ENCODE measurements at places on chromosomes 7 and 10. TPM values are rescaled to one million over a fixed set of nuclear protein-coding genes. Genes with fewer than 3 reads are reported as not detected.

GRCh38 chr10:13496164-13496563 lies 32.6 kb downstream of the BEND7 start:
- no peaks in the 10 kb centered on the region for H3K4me1 ChIP-seq
- DNase-seq: no peak
- no peak overlapping the region for H3K4me3 ChIP-seq
- H3K36me3 ChIP-seq: peaks cover 11% of the 10 kb centered on the region
- no peak overlapping the region for H3K27ac ChIP-seq

DNA sequence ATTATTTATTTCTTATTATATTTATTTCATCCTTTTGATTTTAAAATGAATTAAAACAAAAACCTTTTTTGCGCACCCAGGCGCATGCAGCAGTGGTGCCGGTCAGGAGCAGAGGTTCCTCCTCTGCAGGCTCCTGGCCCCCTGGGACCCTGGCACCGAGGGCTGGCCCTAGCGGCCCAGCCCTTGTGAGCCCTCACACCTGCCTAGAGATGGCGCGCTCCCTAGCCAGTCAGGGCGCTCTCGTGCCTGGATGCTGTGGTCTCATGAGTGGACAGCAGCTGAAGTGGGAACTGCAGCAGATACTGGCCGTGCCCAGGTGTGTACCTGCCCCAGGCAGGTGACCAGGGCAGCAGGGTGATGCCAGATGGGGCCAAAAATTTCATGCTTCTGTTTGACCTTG lies 13.8 kb downstream of the RET start:
- H3K27me3 ChIP-seq: no peaks in the 10 kb centered on the region
- no peak for DNase-seq
- H3K4me3 ChIP-seq: no peak overlapping the region

- peaks cover 57% of the 10 kb centered on the region for H3K4me1 ChIP-seq
- no peaks in the 10 kb centered on the region for H3K36me3 ChIP-seq
- no peaks in the 10 kb centered on the region for H3K27me3 ChIP-seq
- no peak overlapping the region for H3K27ac ChIP-seq
- H3K4me3 ChIP-seq: no peak overlapping the region
- DNase-seq: peak; percentile 47
Observed at GRCh38 chr10:34624323-34625153, 190.6 kb downstream of the PARD3 start.

DNA sequence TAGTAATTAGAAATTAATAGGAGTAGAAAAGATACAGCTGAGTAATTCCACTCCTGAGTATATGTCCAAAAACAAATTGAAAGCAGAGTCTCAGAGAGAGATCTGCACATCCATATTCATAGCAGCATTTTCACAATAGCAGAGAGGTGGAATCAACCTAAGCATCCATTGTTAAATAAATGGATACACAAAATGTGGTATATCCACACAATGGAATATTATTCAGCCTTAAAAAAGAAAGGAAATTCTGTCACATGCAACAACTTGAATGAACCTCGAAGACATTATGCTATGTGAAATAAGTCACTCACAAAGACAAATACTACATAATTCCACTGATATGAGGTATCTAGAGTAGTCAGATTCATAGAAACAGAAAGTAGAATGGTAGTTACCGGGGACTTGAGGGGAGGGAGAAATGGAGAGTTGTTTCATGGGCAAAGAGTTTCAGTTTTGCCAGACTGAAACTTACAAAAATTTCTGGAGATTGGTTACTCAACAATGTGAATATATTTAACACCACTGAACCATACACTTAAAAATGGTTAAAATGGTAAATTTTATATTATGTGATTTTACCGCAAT lies 18.4 kb downstream of the VTI1A start:
- H3K4me3 ChIP-seq: no peak overlapping the region
- no peak for DNase-seq
- H3K36me3 ChIP-seq: peaks cover 16% of the 10 kb centered on the region
- H3K4me1 ChIP-seq: no peaks in the 10 kb centered on the region
- no peak overlapping the region for H3K27ac ChIP-seq
- no peaks in the 10 kb centered on the region for H3K27me3 ChIP-seq

DNA sequence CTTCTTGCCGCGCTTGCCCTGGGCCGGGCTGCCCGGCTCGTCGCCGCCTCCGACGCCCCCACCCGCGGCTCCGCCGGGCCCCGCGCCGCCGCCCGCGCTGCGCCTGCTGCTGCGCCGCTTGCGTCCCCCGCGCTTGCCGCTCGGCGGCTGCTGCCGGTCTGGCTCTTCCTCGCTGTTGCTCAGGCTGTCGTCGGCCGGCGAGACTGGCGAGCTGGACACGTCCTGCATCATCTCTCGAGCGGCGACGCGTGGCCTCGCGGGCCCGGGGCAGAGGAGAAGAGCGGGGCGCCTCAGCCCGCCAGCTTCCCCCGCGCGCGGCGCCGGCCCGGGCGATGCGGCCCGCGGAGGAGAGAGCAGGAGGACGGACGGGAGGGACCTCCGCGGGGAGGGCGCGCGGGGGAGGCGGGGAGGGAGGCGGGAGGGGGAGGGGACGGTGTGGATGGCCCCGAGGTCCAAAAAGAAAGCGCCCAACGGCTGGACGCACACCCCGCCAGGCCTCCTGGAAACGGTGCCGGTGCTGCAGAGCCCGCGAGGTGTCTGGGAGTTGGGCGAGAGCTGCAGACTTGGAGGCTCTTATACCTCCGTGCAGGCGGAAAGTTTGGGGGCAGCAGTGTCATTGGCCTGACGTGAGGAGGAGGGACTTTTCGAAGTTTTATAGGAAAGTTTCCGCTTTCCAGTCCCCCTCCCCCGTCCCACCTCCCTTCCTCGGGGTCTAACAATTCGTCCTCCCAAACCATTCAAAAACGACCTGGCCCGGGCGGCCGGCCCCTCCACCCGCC lies at the start of gene TWIST1:
Gene TWIST1, minus strand, starts transcription at position 546 of the 779 bp plus-strand sequence. Its CDS starts 315 bp downstream, at position 231.
- H3K36me3 ChIP-seq: no peaks in the 10 kb centered on the region
- peaks cover 33% of the 10 kb centered on the region for H3K4me1 ChIP-seq

DNA sequence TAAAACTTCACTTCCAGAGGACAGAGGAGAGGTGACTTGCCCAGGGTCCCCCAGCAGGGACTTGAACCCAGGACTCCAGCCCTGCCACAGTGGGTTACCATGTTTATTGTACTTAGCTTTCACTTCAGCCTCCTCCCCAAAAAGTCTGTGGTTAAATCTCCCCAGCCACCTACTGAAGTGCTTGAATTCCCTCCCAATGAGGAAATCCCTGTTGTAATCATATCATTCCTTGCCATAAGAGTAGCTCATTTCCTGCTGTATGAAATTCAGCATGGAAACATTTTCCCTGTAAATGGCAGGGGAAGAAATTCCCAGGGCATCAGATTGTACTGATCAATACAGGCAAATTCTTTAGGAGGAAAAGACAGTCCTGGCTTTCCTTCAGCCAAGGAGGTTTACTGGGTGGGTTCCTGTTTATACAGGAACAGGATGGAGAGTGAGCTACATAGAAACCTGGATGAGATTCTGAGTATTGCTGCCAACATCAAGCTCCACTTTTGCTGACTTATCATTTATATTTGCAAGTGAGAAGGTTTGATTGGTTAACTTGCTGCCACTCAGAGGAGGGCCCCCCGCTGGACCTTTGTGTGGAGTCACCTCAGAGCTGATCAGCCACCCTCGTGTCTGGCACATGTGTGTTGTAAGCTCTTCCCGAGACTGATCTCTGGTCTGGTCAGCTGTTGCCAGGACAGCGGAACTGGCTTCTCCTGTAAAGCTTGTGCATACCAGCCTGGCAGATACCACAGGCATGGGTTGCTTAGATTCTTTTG lies 16.4 kb upstream of the PDZD8 start:
- DNase-seq: peak; percentile 33
- no peaks in the 10 kb centered on the region for H3K4me1 ChIP-seq
- no peak overlapping the region for H3K27ac ChIP-seq
- H3K4me3 ChIP-seq: no peak overlapping the region
- H3K27me3 ChIP-seq: no peaks in the 10 kb centered on the region

DNA sequence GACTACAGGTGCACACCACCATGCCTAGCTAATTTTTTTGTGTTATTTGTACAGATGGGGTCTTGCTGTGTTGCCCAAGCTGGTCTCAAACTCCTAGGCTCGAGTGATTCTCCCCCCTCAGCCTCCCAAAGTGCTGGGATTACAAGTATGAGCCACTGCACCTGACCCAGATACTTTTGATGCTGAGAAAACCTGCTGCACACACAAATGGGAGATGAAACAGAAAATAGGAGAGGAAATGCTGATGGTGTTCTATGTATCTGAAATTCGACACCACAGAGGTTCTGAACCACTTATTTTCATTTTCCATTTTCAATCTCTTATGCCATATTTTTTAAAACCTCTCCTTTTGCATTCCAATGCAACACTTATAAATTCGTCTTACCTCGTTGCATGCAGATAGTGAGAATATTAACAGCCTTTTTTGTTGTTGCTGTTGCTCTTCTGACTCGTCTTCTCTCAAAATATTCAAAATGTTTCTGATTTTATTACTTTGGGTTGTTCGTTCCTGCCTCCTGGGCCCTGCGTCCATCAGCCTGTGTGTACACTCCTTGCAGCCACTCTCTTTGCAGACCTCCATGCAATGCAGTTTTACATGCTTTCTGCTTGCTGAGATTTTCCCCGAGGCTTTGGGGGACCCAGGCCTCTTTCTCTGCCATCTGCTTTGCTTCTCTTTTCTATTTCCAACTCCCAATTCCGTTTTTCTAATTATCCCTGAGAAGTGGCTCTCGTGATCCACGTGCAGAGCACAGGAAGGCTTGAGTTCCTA lies 556.1 kb downstream of the GALNT17 start:
- H3K4me3 ChIP-seq: no peak overlapping the region
- DNase-seq: no peak
- no peak overlapping the region for H3K27ac ChIP-seq
- no peaks in the 10 kb centered on the region for H3K36me3 ChIP-seq

DNA sequence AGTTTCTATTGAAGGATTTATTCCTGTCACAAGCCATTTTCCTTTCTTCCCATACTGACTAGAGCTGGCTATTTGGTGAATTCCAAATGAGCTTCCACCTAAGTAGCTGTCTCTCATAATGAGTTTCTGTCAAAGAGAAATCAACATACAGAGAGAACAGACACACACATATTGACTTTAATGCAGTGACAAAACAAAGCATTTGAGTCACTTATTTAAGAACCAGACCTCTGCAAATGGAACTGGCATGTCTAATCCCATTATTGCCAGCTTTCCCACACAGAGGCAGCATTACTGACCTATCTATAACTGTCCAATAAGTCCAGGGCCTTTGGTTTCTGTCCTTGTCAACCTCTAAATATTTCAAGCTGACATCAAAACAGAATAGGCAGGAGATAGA lies 179.3 kb upstream of the CSTF2T start:
- DNase-seq: no peak
- no peak overlapping the region for H3K4me3 ChIP-seq
- no peaks in the 10 kb centered on the region for H3K4me1 ChIP-seq
- no peaks in the 10 kb centered on the region for H3K36me3 ChIP-seq

DNA sequence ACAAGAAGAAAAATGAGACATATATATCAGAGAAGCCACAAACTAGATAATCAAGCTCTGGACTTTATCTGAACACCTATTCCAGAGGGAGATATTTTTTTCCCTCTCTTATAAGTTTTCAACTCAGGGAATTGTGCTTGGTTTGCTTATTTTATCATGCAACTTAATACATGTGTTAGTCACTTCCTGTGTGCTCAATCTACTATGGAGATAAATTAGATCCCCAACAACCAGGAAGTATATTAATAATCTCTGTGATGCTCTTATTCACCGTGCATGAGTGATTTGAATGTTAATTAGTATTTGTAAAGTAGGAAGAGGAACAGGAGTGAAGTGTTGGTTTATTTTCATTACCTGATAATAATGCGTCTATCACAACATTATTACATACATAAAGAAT lies 38.8 kb upstream of the ZNF365 start:
- no peak overlapping the region for H3K4me3 ChIP-seq
- no peaks in the 10 kb centered on the region for H3K36me3 ChIP-seq
- DNase-seq: no peak
- H3K4me1 ChIP-seq: no peaks in the 10 kb centered on the region
- H3K27me3 ChIP-seq: no peaks in the 10 kb centered on the region

DNA sequence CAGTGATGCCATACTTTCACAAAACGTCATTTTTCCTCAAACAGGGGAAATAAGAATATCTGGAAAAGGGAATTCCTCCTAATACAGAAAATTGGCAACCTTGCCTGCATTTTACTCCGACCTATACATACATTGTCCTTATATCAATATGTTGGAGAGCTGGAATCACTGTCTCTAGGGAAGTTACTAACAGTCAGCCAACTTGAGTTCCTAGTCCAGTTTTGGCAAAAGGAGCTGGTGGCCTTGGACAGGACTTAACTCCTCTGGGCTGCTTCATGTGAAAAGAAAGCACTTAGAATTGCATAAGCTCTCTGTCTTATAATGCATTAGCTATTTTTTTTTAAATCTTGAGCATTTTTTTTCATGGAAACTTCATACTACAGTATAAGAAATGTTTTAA lies 174.2 kb upstream of the HGF start:
- H3K27ac ChIP-seq: no peak overlapping the region
- no peaks in the 10 kb centered on the region for H3K27me3 ChIP-seq
- DNase-seq: no peak
- no peak overlapping the region for H3K4me3 ChIP-seq
- H3K36me3 ChIP-seq: no peaks in the 10 kb centered on the region
- no peaks in the 10 kb centered on the region for H3K4me1 ChIP-seq

DNA sequence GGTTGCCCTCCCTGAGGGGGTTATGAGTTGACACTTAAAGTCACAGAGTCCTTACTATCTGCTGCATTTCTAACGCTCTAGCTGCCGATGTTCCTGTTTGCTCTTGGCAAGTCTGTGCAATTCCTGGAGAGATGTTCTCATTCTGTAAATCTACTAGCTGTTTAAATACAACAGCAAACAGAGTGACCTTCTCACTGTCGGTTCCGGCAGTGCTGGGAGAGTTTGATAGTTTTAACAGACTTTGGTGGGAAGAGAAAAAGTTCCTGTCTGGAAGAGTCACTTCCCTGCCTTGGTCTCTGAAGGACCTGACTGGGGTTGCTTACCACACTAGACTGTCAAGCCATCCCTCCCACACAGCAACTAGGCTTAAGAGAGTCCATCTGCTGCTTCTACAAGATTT lies 63.3 kb upstream of the ELMO1 start:
- no peak overlapping the region for H3K27ac ChIP-seq
- DNase-seq: no peak
- H3K36me3 ChIP-seq: no peaks in the 10 kb centered on the region
- peaks cover 14% of the 10 kb centered on the region for H3K4me1 ChIP-seq
- no peaks in the 10 kb centered on the region for H3K27me3 ChIP-seq

Gene RINT1
- 21.3 TPM for total RNA-seq

Gene SAP25
- total RNA-seq: 1.5 TPM

Gene MAT1A
- 0.39 TPM for total RNA-seq

Gene GHRHR
- total RNA-seq: not detected

Gene PDZD7
- total RNA-seq: 0.45 TPM

Gene OIT3
- not detected for total RNA-seq

Gene MMD2
- not detected for total RNA-seq

All from thyroid gland (tissue), 4 donors.